Activated T-helper 9 cell treated with anti-CD3 and anti-CD28 coated beads, Interleukin-2, amount 50 U/mL, for 16 hours (primary cell): ENCODE measurements at places on chromosomes 12 and 14.

GRCh38 chr12:4908684-4909409, 858 bp upstream of the KCNA1 start:
- no peak for DNase-seq

GRCh38 chr12:47378907-47379306, 299.1 kb upstream of the AMIGO2 start:
- DNase-seq, result no peak

DNA sequence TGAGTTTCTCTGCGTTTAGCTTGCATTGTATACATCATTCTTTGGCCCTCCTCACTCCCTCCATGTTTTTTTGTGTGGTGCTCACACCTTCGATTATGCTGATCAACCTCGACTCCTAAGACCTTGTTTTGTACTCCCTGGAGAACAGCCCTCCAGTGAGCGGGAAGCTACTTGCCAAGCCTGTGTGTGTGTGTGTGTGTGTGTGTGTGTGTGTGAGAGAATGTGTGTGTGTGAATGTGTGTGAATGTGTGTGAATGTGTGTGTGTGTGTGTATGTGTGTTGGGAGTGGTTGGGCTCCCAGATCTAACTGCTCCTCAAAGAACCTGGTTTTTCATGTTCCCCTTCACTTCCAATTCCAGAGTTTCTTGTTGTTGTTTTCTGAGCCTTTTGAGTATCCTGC, 6.0 kb downstream of the NYNRIN start:
- DNase-seq, result no peak

DNA sequence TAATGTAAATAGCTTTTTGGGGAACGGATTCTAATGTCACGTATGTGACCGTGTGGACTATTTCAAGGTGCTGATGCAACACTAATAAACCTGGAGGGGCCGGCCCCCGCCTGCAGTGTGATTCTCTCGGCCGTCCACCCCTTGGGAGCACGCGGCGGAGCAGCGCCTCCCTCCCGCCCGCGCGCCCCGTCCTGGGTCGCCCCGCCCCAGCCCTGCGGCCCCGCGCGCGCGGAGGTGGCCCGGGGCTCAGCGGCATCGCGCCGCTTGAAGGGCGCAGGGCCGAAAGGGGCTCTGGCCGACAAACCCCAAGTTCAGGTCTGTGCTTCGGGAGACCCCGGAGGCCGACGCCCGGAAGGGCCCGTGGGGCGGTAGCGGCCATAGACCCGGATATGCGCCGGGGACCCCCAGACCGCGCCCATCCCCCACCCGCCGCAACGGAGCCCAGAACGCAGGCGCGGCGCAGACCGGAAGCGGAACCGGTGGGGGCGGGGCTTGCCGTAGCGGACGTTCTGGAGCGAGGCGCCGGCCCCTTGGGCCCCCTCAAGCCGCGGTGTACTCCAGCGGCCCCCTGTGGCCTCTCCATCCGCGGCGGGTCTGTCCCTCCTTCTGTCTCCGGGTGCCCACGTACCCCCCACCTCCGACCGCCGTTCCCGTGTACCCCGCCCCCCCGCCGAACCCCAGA, at the start of gene TEX22:
TEX22 (plus strand) TSS at position 495 of the 682 bp plus-strand sequence. CDS start 803 bp downstream, outside the sequence.
- peak; percentile 87 for DNase-seq

GRCh38 chr12:111242184-111242583, 126.7 kb downstream of the PHETA1 start:
- no peak for DNase-seq

DNA sequence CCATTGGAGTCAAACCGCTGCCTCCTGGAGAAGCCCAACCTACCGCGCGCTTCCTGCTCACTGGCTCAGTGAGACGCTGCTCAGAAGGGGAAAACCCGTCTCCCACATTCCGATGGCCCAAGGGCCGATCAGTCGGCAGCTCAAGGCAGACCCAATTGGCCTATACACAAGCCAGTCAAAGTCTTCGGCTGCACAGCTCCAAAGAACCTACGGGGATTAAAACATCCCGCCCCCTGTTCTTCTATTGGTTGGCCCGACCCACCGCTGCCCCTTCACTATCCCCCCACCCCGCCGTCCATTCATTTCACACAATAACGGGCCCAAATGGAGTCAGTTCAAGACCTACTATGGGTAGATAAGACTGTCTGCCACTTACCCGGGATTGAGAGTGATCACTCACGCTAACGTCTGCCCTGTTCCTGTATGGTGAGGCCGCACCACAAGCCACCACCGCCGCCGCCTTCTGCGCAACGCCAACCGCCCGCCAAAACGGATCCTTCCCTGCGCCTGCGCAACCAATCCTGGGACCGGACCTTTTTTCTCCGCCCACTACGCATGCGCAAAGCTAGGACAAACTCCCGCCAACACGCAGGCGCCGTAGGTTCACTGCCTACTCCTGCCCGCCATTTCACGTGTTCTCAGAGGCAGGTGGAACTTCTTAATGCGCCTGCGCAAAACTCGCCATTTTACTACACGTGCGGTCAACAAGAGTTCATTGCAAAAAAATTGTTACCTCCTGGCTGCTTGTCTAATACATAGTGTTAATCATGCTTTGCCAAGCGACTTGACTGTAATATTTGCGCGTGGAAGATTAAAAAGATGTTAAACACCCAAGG, at the start of gene CBX5:
CBX5 (minus strand) TSS at position 491 of the 836 bp plus-strand sequence. CDS start 22,472 bp downstream, outside the sequence.
- DNase-seq, result peak; percentile 99

GRCh38 chr12:90301561-90302133, 593.0 kb upstream of the ATP2B1 start:
- DNase-seq, result no peak

GRCh38 chr12:459430-460258, at the start of gene B4GALNT3:
Gene B4GALNT3, plus strand, starts transcription at chr12:459939. Its CDS starts 438 bp downstream, at chr12:460377.
- peak; percentile 29 for DNase-seq

GRCh38 chr14:71471634-71472355, 460.4 kb upstream of the RGS6 start:
- no peak for DNase-seq

GRCh38 chr12:69105101-69105962, 134.0 kb upstream of the CPSF6 start:
- no peak for DNase-seq

DNA sequence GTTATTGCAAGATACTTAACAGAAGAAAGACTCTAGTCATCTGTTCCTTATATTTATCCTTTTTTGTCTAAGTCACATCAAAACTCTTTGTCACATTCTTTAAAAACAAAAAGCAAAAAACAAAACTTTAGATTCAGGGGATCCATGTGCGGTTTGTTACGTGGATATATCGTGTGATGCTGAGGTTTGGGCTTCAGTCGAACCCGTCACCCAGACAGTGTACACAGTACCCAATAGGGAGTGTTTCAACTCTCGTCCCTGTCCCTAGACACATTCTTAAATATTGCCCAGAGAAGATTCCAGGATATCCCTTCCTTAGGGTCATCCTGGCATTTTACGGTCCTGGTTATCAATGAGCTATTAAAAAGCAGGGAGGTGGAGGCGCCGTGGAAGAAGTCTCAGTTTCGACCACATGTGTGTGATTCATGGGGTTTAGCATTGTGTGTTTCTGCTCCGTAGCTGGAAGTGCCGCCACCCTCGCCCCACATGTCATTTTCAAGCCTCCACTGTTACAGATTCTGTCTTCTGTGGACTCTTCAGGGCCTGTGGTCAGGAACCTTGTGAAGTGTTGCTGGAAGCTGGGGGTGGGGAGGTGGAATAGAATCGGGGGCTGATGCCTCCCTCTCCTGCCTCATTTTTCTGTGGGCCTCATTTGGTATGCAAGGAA, 19.9 kb downstream of the CCND2 start:
- peak; percentile 37 for DNase-seq

- no peak for DNase-seq
Measured at GRCh38 chr12:55933169-55933798, 2.3 kb downstream of the DGKA start.

GRCh38 chr12:122023339-122024131, 1.9 kb downstream of the BCL7A start:
- no peak for DNase-seq

GRCh38 chr12:93778306-93778705, 101.1 kb downstream of the CRADD start:
- DNase-seq, result no peak

DNA sequence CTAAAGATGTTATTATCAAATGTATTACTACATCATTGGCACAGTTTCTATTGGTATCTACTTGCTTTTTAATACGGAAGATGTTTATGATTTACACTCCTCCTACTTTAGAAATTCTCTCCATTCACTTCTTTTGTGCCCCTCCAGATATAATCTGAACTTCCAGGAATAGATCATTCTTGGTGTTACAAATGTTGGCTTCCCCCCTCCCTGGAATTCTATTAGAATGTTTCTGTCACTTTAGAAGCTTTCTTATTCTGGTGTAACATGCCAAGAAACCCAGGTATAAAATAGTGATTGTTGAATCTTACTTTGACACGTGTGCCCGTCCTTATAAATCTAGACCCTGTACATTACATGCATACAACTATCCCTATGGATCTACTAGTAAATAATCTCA, 1.2 kb upstream of the WDR20 start:
- DNase-seq, result no peak

DNA sequence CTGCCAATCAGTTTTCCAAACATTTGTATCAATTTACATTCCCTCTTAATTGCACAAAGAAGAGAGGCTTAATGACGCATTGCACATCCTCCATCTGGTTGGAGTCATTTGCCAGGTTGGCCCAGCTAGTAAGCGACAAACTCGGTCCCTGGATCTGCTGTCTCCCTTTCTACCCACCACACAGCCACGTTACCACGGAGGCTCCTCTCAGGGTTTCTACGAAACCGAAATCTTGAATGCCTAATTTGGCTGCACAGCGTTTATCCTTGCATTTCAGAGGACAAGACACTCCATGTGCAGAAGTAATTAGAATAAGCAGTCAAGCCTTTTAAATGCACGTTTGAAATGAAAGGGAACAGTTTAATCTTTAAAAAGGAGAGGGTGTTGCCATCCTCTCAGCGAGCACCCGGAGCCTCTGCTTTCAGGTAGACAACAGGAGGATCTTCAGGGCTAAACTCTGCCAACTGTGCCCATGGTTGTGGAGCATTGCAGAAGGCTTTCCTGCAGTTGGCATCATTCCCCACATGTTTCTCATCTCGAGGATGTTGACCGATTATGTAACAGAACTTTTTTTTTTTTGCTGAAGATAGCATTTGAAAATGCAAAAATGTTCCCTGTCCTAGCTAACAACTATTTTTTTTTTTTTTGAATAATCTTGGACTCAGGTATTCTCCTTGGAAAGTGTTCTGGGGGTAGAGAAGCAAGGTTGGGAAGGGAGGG, 37.8 kb downstream of the SLC24A4 start:
- no peak for DNase-seq

- DNase-seq, result no peak
Measured at GRCh38 chr12:122845041-122845864, 10.0 kb downstream of the HIP1R start.

DNA sequence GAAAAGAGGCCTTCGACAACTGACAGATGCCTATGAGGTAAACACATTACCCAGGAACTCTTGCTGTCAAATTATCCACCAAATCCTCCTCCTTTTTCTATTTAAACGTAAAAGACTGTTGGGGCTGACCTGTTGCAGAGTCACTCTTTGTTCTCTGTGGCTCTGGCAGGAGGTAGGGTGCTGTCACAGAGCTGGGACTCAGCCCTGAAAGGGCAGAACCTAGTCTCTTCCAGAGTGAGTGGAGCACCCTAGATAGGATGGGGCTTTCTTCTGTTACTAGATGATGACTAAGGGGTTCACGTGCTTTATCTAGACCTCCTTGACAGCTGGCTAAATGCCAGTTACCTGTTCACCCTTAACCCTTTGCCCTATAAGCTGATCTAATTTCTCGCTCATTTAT, 25.7 kb downstream of the FNTB start:
- no peak for DNase-seq

- DNase-seq, result no peak
Measured at GRCh38 chr12:49187184-49187583, 1.7 kb downstream of the TUBA1A start.

DNA sequence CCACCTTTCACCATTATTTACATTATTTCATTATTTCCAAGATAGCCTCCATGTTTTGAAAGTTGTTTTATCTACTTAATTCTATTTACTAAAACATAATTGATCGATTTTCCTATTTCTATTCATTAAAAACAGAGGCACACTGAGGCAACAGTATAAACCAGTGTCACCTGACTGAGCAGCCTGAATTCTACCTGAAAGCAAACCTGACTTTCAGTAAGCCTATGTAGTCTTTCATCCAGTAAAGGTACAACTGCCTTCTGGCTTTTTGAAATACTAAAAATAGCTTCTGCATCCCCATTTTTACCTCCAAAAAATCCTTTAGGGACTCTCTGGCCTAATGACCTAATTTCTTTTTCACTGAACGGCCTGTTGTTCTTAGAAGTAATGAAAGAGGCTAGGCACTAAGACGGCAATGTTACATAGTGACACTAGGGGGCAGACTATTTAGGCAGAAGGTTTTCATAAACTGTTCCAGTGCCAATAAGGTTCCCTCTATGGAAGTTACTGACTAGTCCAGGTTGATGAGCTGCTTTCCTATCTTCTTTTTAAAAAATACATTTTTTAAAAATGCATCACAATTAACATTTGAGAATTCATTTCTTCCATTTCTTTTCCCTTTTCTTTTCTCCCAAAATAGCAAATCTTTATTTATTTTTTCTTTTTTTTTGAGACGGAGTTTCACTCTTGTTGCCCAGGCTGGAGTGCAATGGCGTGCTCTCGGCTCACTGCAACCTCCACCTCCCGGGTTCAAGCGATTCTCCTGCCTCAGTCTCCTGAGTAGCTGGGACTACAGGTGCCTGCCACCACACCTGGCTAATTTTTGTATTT, 17.5 kb downstream of the ANAPC5 start:
- no peak for DNase-seq

- no peak for DNase-seq
Measured at GRCh38 chr14:55502746-55503284, 62.4 kb upstream of the TBPL2 start.

- no peak for DNase-seq
Measured at GRCh38 chr14:22420598-22421186, 168.3 kb downstream of the DAD1 start.

- DNase-seq, result no peak
Measured at GRCh38 chr14:59254146-59254910, 65.9 kb downstream of the DAAM1 start.

DNA sequence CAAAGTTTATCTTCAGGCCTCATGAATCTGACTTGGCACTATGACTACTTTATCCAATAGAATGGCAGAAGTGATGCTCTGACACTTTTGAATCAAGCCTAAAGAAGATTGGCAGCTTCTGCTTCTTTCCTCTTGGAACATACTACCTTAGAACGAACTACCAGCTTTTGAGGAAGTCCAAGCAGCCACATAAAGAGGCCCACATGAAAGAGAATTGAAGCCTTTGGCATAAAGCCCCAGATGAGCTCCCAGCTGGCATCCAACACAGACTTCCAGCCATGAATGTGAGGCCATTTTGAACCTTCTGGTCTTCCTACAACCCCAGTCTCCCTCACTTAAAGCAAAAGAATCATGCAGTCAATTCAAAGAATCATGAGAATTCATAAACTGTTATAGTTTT, 65.8 kb downstream of the EEA1 start:
- DNase-seq, result no peak

DNA sequence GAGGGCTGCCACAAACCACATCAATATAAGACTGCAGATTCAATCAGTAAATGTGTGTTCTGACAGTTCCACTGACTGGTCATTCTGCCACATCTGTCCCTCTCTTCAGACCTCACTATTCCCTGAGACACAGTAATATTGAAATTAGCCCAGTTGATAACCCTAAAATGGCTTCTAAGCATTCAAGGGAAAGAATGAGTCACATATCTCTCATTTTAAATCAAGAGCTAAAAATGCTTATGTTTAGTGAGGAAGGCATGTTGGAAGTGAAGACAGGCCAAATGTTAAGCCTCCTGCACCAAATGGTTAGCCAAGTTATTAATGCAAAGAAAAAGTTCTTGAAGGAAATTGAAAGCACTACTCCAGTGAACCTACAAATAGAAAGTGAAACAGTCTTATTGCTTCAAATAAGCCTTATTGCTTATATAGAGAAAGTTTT, 24.5 kb upstream of the KIF21A start:
- DNase-seq, result no peak
